ENCODE measurements at places on chromosomes 13 and 19.

DNA sequence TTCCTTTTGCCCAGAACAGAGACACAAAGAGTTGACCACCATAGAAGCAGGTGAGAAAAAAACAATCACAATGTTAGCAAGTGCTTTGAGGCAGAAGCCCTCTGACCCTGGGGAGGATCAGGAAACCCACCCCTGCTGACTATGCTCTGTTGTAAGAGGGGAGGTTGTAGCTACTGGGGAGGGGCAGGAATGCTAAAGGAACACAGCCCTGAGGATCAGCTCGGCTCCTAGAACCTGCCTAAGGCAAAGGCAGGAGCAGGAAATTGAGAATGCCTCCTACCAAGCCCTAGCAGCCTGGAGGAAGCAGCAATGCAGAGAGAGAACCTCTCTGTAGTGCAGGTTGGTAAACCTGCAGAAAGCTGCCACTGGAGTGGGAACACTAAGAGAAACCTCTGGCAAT lies 624.0 kb upstream of the KLF12 start:
- DNase-seq: no peak

GRCh38 chr13:114044486-114044885 lies 70.6 kb upstream of the C13orf46 start:
- no peak for DNase-seq

DNA sequence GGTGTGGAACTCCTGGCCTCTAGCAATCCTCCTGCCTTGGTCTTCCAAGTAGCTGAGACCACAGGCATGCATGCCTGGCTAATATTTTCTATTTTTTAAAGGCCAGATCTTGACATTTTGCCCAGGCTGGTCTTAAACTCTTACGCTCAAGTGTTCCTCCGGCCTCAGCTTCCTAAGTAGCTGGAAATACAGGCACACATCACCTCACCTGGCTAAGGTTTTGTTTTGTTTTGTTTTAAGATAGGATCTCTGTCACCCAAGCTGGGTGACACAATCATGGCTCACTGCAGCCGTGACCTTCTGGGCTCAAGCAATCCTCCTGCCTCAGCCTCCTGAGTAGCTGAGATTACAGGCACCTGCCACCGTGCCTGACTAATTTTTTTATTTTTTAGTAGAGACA lies 5.5 kb upstream of the RLN3 start:
- DNase-seq: no peak

DNA sequence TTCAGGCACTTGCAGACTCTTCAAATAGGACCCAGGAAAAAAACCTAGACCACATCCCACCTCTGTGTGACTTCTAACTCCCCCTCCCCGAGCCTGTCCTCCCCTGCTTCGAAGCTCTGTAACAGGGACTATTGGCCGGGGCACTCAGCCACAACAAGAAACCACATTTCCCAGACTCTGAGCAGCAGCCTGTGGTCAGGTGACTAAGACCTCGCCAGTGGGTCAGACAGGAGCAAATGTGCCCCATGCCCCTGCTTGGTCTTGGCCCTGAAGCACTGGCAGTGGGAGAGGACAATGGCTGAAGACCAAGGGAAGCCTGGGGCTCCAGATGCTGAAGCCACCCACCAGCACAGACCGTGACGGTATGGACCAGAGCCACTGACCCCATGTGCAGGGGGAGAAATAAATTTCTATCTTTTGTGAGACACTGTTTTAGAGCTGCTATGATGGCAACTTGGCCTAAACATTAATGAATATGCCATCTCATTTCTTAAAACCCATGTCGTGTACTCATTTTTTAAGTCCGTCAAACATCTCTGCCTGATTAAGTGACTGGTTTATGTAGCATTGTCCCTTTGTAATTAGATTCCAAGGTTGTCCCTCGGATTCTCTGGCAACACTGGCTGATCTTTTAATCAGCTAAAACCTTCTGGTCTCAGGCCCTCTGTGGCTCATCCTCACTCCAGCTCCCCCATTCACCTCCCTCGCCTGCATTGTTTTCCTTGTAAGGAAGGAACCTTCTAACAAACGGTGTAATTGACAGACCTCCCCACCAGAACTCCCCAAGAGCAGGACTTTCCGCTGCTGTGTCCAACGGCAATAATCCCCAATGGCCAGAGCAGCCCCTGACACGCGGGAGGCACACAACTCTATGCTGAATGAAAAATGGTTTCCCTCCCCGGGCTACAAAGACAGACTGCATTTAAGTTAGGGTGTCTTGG lies 98.4 kb downstream of the STK24 start:
- DNase-seq: no peak

DNA sequence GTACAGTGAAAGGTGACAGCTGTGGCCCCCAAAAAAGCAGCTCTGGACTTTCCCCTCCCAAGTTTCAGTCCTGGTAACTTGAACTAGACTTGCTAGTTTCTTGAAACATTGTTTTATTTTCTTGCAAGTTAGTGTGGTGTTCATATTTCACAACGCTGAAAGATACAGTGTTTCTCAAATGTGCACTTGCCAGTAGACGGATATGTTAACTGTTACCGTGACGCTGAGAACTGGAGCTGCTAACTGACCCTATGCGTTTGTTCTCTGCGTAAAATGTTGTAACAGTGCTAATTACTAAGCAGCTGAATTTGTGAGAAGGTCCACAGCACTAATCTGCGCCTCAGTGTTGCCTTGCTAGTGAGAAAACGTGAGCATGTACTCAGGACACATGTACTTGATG lies 79.6 kb downstream of the GGACT start:
- DNase-seq: no peak

- no peak for DNase-seq
Observed at GRCh38 chr19:1042689-1043511, 3.0 kb downstream of the ABCA7 start.

DNA sequence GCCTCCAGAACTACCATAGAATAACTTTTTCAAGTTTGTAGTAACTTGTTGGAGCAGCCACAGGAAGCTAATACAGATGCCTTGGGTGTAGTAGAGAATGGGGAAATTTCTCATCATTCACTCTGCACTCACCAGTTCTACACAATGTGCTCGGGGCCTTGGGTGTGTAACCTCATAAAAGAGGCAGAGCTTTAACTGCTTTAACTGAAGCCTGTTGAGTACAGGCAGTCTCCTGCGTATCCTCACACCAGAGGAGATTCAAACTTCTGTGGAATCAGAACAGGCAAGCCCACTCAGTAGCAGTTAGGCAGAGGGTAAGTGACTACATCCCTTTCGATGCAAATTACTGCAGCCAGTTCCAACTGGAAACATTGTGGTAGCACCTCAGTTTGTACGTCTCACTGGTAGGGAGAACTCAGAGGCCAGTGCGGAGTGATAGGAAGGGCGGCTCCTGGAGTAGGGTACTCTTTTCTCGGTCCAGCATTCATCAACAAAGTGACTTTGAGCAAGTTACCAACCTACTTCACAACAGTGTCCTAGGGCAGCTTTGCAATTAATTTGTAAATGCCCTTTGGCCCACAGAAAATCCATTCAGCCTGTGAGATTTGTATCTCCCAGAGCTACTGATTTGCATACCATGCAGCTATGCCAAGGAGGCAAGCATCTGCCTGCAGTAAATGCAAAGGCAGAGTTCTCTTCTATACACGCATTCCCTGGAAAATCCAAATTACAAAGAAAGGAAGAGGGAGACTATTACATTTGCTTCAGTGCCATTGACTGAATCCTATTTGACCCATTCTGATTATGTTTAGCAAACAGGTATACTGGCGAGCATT lies 904.3 kb downstream of the DIAPH3 start:
- DNase-seq: no peak

GRCh38 chr13:82259284-82259683 lies 1623.0 kb downstream of the SLITRK1 start:
- DNase-seq: no peak

GRCh38 chr13:27860743-27861142 lies 59.1 kb upstream of the PDX1 start:
- DNase-seq: no peak

DNA sequence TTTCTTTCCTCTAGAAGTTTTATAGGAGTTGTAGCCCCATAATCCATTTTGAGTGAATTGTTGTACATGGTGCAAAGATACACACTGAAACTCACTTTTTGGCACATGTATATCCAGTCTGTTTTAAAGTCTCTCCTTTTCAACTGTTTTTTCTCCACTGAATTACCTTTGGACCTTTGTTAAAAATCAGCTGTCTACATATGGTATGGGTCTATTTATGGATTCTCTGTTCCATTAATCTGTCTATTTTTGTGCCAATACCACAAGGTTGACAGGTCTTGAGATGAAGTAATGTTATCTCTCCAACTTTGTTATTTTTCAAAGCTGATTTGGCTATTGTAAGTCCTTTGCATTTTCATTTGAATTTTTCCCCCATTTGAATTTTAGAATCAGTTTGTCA lies 4.7 kb downstream of the HNRNPA1L2 start:
- DNase-seq: no peak

Data from activated CD4-positive, alpha-beta T cell treated with anti-CD3 and anti-CD28 coated beads for 24 hours (primary cell).